ENCODE measurements at places on chromosomes 1 and 21.
A peak's percentile ranks its signal among the peaks of the same experiment; 100 is the strongest.

- peak; percentile 78 for DNase-seq
These were observed 27.5 kb upstream of the EPB41 start for GRCh38 chr1:28886731-28887418.

GRCh38 chr1:234748066-234748465 is 138.1 kb upstream of the IRF2BP2 start:
- DNase-seq = no peak

DNA sequence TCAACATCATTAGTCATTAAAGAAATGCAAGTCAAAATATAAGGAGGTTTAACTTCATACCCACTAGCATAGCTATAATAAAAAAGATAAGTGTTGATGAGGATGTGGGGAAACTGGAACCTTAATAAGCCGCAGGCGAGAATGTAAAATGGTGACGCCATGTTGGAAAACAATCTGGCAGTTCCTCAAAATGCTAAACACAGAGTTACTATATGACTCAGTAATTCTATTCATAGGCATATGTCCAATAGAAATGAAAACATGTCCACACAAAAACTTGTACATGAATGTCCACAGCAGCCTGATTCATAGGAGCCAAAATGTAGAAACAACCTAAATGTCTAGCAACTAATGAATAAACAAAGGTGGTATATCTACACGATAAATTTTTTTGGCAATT is 23.2 kb downstream of the DDX59 start:
- no peak for DNase-seq

DNA sequence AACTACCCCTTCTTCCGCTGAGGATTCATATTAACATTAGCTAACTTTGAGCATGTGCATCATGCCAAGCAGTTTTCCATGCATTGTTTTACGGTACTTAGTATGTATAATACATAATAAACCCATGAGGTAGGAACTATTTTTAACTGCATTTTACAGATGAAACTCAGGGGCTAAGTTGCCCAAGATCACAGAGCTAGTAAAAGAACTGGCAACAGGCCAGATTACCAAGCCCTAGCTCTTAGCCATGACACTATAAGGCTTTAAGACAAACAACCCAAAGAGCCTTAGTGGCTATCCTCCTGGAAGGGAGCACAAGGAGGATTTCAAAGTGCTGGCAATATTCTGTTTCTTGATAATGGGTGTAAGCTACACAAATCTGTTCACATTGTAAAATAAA is 6.1 kb downstream of the AK2 start:
- DNase-seq = no peak

- DNase-seq = no peak
These were observed 150.6 kb downstream of the CDC7 start for GRCh38 chr1:91651243-91651642.

GRCh38 chr1:150484431-150484830 is 2.8 kb upstream of the TARS2 start:
- DNase-seq = no peak

DNA sequence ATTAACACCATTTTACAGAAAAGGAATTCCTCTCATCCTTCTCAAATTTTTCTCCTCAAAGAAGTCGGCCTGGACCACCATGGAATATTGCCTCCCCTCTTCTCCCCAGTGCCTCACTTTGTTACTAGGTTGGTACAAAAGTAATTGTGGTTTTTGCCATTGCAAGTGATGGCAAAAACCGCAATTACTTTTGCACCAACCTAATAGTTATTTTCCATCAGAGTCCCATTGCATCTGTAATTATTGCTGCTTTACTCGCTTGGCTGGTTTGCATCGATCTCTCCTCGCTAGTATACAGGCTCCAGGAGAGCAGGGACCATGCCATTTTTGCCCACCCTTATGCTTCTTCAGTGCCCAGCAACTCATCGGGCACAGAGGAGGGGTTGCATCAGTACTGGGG is 963 bp upstream of the C1orf94 start:
- no peak for DNase-seq

DNA sequence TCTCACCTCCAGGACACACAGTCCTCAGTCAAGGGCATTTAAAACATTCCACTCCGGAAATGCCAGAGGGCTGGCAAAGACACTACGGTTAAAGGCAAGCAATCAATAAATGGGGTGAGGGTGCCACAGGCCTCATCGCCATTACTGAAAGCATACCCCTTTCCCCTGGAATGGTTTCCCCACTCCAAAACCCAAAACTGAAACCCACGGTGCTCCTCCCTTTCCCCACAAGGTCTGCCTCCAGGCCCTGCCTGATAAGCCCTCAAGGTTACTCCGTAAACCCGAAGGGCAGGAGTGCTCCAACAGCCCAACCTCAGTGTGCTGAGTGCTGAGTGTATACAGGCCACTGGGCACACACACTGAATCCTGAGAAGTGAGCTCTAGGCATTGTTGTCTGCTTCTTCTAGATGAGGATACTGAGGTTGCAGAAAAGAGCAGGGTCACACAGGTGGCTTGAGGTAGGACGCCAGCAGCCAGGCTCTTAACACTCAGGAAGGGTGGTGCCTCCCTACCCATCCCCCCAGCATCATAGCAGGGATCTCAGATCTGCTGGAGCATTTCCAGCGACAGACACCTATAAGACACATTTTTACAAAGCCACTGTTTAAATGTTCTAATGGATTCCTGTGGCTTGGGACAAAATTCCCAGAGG is 29.0 kb downstream of the SSBP3 start:
- peak; percentile 36 for DNase-seq

DNA sequence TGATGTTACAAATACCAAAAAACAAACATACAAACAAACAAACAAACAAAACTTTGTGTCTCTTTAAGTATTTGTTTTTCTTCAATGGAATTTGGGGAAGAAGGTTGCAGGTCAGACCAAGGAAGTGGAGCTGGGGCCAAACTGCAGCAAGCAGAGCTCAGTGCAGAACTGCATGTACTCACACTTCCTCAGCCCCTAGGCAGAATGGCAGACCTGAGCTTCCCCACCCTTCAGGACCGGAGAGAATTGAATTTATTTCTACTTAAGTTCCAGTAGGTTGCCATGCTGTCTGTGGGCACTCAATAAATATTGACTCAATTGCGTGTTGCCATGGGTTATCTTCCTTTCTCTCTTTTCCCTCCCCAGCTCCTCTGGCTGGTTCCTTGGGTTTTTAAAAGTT is 173.6 kb downstream of the PTGER3 start:
- DNase-seq = no peak

- DNase-seq = no peak
These were observed 53.5 kb upstream of the TRAPPC10 start for GRCh38 chr21:43958364-43959158.

- no peak for DNase-seq
These were observed 70.9 kb downstream of the RRAGC start for GRCh38 chr1:38788341-38789336.

DNA sequence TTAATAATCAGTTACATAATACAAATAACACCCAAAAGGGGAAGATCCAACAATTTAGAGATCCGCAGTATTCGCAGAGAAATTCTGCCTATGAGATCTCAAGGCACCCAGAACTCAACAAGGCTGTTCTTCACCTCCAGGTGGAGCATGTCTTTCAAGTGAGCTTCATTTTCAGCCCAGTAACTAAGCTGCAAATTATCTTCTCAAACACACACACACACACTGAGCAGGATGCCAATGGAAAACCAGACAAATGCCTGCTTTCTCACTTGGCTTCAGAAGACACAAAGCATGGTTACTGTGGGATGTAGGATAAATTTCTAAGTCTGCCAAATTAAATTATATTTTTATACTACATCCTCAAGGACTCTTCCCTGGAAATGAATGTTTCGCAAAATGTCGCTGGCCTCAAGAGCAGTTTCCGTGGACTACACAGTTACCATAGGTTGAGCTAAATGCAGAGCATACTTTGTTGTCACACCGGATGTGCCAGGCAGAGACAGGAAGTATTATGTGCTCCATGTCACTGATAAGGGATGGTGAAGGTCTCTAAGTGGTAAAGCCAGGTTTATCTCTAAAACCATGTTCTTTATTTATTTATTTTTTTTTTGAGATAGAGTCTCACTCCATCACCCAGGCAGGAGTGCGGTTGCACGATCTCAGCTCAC is 30.3 kb downstream of the UBR4 start:
- DNase-seq = no peak

GRCh38 chr1:6440198-6441126 is 15.9 kb downstream of the ESPN start:
- no peak for DNase-seq

Measured in NCI-H2029 (cell line).